Stimulated activated CD4-positive, alpha-beta T cell treated with anti-CD3 and anti-CD28 coated beads, TNF-alpha, amount 100 ng/mL, for 48 hours (primary cell): ENCODE measurements at places on chromosomes 11 and 22.

DNA sequence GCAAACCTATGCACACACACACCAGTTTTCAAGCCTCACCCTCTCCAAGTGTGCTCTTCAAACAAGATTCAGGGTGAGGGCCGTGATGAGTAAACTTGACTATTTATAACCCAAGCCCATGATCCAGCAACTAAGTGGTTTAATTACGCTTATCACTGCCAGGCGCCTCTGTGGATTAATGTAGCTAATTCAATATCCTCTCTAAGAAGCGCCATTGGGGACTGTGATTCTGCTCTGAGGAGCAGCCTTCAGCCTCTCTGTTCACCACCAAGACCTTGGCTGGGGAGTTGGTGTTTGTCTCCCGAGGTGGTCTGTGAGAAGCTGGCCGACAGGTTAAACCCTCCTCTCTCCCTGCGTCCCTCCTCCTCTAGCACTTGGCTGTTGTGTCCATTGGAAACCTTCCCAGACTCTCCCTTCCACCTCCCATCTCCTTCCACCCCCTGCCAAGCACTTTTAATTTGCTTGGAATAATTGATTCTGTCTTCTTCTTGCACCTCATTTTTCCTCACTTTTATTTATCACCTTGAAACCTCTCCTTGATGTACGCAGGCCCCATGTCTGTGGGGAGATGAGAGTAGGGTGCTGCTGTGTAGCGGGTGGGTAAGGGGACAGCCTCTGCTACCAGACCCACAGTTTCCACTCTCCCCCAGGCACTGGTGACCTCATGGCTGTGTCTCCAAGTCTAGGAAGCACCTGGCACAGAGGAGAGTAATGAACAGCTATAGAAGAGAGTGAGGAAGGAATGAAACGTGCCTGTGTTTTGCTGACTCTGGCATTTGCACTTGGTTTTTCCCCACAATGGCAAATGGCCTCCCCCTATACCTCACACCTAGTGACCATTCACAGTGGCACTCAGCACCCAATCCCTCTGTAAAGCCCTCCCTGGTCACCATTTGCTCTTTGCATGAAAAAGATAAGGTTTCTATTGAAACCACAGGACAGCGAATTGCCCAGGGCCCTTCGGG lies 236.6 kb downstream of the GRIK4 start:
- DNase-seq = no peak

DNA sequence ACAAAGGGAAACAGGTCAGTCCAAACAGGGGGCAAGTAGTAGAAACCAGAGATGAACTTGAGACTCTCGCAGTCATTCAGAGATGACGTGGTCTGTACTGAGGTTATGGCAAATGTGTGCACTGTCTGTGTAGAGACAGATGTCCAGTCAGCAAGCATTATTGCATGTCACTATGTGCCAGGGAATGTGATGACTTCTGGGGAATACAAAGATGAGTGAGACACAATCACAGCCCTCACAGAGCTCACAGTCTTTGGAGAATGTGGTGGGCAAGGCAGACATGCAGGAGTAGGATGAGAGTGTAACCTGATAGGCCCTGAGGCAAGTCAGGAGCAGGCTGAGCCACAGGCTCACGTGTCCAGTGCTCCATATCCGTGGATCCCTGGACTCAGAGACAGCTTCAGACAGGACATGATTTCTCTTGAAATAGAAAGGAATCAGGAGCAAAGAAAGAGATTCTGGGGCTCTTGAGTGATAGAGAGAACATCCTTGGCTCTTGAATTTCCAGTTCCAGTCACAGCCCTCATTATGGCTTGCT lies 550.7 kb downstream of the ETS1 start:
- no peak for DNase-seq

DNA sequence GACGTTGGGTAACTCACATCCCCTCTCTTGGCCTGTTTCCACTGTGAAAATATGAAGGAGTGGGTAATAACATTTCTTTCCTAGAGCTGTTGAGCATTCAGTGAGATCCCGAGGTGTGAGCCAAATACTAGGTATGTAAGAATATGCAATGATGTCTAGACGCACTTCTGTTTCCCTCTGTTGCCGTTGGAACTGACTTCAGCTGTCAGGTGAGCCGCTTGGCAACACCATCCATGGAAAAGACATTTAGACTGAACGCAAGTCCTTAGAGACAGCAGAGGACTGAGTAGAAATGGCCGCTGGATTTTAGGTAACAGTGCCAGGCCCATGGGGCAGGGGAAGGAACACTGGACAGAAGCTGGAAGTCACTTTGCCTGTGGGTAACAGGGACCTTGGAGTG lies 29.5 kb upstream of the SHANK2 start:
- no peak for DNase-seq

DNA sequence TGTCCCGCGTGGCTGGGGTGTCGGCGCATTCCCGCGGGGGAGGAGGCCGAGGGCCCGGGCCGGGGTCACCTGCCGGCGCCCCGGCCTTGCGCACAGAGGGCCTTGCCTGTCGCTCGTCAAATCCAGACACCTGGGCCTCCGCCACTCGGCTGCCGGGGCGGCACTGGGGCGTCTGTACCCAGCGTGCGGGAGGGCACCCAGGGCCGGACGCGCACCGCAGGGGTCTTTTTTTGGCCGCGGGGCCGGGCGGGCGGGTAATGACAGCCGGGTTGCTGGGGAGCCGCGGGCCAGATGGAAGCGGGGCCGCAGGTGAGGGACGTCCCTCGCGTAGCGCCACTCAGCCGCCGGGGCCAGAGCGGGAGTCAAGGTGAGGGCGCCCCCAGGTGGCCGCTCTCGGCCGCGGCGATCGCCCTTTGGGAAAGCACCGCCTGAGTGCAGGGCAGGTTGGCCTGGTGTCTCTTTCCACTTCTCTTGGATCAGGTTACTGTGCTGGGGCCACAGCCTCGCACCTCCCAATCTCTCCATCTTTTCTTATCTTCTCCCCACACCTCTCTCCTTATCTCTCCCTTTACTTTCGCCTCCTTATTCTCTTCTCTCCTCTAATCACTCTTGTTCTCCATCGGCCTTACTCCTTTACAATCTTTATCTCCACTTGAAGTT lies 3.5 kb downstream of the PHLDB1 start:
- peak; percentile 72 for DNase-seq

DNA sequence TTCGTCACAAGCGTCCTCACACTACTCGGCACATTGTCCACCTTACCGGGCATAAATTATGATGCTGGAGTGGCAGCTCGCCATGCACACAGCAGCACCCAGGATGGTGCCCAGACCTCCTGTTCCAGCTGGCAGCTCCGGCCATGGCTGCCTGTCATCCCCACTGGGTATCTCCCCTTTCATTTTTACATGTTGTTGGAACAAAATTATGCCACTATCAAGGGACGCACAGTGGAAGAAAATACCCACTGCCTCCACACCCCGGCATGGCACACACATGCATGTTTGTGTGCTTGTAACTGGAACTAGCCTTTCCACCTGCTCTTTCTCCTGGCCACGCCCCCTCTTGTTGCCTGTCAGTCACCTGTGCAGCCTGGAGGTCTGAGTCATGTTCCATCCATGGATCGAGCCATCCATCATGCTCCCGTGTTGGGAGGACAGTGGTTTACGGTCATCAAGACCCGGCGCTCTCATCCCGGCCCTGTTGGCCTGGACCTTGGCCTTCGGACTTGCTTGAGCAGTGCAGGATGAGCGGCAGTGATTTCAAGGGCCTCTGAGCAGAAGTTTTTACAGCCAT lies 1069.6 kb downstream of the BRD1 start:
- no peak for DNase-seq

DNA sequence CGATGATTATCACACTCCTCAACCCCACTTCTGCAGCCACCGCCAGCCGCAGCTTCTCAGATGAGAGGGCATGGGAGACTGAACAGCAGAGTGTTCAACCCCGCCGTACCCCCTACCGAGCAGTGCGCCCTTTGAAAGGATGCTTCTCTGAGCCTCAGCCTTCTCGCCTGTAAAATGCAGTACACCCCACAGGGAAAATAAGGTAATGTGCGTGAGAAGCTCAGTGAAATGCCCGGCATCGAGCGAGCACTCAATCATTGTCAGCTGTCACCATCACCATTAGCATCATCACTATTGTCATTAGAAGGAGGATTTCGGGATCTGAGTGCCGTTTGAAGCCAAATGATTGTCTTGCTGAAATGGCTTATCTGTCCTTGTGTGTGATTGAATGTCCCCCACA lies 13.6 kb downstream of the TRIM29 start:
- DNase-seq = no peak
